ENCODE measurements at places on chromosomes 1 and 21.

GRCh38 chr1:24920533-24920925 is 9.5 kb downstream of the RUNX3 start:
- no peak for DNase-seq

DNA sequence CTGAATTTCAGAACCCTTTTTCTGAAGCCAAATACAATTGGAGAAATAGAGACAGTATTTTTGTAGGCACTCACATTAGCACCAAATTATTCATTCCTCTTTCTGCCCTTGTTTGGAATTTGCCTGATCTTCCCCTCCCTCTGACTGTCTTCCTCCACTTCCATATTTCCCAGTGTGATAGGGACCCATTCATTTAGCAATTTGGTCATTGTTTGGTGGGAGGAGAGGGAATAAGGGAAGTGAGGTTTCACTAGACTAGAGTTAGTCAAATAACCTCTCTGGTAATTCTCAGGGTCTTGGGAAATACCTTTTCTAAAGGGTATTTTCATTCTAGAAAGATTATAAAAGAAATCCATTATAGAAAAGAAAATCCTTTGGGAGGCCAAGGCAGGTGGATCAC is 31.0 kb upstream of the MTMR11 start:
- DNase-seq = no peak

GRCh38 chr1:88784551-88784950 is 100.5 kb downstream of the PKN2 start:
- no peak for DNase-seq

DNA sequence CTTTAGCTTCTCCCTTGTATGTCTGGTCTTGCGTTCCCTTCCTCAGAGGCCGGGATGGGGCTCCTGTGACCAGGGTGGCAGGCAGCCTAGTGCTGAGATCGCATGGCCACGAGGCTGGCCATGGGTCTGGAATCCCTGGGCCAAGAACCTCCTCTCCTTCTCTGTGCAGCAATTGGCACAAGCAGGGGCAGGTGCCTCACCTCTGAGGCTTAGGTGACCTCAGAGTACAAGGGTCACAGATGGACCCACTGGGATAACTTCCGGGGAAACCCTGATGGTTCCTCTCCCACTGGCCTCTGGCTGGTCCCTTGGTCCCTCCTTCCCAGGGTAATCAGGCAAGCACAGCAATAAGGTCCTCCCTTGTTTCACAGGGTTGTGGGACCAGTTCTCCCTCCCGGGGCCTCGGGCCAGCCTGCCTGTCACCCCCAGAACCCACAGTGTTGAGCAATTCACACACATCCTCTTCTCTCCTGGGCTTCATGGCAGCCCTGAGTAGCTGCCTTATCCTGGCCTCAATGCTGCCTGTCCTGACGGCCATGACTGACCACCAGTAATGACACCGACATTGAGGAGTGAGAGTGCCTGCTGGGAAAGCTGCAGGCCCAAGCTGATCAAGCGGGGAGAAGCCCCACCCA is 38.6 kb downstream of the BMP8A start:
- no peak for DNase-seq

DNA sequence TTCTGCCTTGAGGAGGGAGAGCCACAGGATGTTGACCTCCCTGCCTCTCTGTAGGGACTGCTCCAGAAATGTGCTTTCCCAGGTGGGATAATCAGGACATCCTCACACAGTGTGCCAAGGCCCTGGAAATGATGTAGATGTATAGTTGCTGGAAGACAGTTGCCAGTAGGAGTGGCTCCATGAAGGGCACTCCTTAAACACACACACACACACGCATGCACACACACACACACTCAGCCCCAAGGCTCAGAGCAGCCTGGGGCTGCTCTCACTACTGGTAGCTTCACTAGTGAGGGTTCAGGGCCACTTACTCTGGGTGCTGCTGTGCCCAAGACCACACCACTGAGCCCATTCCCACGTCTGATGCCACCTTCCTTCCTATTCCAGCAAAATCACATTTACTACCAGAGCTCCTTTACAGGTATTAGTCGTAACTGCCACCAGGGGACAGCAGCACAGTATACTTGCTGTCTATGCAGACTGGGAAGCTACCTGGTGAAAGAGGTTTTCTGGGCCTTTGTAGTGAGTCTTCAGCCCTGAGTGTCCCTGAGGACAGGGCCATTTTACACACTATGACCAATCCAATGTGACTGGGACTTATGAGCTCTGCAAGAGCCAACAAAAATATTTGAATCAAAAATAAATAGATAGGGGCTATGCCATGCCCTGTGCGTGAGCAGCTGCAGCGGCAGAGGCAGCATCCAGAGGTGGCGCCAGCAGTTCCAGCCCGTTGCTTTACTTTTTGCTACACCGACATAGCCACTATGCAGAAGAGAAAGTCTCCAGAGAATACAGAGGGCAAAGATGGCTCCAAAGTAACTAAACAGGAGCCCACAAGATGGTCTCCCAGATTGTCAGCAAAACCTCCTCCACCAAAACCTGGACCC is 15.0 kb downstream of the CRNN start:
- no peak for DNase-seq

- no peak for DNase-seq
Observed at GRCh38 chr1:229296541-229296941, 25.6 kb downstream of the RAB4A start.
